ENCODE measurements at places on chromosomes 6 and 20.

- no peak for DNase-seq
Measured at GRCh38 chr20:42919316-42919715, 270.4 kb downstream of the PTPRT start.

GRCh38 chr20:62617711-62618483 is 24.4 kb upstream of the SLCO4A1 start:
- DNase-seq = no peak

DNA sequence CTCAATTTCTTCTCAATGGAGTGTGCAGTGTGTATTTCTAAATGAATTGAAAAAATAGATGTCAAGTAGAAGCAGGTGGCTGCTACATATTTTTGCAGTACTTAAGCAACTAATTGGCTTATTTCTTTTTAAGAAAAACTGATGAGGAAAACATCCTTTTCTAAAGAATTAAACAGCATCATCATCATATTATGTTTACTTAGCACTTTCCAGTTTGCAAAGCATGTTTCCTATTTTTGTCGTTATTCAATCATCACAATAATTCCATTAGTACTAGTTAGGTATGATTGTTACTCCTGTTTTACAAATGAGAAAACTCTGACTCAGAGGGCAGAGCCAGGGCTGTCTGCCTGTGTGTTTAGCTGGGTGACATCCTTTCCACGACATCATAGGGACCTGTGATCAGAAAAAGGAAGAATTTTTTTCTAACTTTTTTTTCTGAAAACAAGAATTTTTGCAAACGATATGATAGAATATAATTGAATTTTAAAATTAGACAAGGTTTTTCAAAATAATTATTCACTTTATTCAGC is 22.7 kb upstream of the BMP6 start:
- DNase-seq = no peak

DNA sequence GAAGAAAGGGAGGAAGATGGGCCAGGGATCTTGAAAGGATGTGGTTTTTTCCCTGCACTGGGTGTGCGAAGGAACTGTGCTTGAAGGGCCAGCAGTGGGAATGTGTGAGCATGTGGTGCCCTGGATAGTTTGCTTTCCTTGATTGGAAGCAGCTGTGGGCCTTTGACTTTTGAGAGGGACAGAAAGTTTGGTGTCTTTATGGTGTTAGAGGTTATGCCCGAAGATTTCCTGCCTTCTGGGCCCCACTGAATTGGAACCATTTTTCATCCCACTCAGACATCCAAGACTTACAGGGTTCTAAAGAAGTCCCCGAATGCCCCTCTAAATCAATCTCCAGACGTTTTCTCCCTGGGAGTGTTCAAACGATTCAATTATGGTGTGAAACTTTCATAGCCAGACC is 23.5 kb upstream of the EDN3 start:
- DNase-seq = no peak

DNA sequence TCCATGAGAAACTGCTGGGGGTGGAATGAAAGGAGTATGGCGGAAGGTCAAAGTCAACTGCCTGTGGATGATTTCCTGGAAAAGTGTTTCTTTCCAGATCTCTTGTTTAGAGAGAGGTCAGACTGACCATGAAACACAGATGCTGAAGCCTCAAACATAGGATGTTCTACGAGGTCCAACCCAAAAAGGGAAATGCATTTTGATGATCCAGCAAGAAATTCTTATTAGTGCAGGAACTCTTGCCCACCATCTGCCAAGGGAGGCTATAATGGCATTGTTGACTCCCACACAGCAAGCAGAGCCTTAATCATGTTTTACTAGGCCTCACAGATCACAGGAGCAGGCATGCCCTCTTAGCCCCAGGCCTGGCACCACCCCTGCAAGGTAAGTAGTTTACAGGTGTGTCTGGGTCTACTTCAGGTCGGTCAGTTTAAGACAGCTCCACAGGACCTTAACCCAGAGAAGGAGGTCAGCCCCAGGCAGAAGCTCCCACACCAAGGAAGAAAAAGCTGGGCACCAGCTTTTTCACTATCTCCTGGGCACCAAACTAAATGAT is 67.6 kb upstream of the CNKSR3 start:
- DNase-seq = no peak

- DNase-seq = no peak
Measured at GRCh38 chr6:6823030-6823429, 234.5 kb downstream of the LY86 start.

DNA sequence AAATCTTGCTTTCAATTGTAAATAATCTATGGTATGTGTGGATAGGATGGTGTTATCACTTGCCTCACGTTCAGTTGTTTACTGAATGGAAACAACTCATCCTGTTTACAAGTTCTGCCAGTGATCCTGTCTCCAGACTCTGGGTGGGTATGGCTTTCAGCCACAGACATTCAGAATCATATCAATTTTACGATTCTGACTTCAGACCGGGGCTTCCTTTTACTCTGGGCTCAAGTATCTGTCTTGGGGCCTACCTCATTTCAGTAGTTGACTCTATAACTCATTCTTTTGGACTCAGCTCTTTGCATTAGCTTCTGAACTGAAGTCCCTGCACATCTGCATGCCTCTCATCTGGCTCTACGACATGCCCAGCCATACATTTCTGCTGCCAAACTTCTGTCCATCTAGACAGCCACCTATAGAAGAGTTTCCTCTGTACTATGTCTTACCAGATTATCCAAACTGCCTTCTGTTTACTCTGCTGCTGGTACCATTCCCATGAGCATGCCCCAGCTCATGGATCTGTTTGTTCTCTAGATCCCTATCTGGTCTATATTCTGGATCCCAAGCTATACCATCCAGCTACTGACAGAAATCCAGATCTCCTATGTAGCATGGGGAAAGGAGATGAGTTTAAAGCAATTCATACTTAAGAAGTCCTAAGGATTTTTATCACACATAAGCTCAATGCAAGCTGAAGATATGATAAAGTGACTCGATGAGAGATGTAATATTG is 34.3 kb downstream of the FYN start:
- DNase-seq = no peak

DNA sequence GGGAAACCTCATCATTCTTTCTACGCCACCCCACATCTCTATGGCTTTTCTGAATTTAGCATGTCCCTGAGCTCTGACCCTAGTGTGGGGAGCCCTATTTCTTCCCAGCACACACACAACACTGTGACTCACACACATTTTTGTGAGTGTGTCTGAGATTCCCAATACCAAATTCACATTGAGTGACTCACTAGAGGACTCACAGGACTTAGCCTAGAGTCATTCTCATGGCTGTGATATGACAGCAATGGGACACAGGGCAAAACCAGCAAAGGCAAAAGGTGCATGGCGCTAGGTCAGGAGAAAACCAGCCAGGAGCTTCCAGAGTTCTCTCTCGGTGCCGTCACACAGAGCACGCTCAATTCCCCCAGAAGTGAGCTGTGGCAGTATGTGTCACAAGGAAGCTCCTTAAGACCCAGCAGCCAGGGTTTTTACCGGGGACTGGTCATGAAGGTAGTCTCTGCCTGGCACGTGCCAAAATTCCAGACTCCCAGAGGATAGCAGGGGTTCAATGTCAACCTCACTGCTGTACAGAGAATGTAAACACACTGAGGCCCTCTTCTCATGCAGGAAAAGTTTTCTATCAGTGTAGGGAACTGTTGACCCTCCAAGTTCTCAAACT is 6.2 kb downstream of the CSTL1 start:
- DNase-seq = no peak

DNA sequence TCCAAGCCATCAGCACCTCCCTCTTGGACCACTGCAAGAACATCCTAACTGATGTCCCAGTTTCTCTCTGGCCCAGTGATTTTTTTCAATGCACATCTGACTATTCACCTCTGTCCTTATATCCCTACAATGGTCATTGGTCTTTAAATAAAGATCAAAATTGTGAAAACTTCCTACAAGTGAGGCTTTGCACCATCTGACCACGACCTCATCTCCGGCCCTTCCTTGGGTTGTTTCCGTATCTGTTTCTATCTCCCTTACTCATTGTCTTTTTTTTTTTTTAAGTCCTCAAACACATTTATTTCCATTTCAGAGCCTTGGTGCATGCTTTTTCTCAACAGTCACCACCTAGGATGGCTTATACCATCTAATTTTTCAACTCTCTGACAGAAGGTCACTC is 88.1 kb downstream of the IPCEF1 start:
- no peak for DNase-seq

DNA sequence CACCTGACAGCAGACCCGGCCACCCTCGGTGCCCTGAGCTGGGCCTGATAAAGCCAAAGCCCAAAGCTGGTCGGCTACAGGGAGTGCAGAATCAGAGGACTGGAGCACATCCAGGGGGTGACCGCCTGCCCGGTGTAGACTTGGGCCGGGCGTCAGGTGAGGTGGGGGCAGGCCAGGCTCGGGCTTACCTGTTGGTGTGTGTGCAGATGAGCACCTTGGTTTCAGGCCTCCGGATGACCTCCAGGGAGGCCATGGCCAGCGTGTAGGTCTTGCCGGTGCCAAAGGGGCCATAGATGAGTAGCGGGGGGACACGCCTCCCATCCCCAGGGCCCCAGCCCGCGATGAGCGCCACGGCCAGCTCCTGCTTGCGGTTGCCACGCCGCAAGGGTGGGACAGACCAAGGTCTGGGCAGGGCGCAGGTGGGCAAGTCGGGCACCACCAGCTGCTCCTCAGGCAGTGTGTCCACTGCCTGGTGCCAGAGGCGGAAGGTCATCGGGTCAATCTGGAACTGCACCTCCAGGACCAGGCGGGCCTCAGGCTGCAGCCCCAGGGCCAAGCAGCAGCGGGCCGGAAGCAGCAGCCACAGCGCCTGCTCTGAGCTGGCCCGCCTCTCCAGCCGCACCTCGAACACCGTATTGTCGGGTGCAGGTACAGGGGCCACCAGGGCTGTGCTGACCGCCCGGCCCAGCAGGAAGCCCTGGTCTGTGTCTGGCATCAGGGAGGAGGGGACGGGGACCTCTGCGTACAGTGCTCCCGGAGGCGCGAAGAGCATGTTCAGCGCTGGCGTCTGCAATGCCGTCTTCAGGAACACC is 5.7 kb downstream of the HELZ2 start:
- no peak for DNase-seq

DNA sequence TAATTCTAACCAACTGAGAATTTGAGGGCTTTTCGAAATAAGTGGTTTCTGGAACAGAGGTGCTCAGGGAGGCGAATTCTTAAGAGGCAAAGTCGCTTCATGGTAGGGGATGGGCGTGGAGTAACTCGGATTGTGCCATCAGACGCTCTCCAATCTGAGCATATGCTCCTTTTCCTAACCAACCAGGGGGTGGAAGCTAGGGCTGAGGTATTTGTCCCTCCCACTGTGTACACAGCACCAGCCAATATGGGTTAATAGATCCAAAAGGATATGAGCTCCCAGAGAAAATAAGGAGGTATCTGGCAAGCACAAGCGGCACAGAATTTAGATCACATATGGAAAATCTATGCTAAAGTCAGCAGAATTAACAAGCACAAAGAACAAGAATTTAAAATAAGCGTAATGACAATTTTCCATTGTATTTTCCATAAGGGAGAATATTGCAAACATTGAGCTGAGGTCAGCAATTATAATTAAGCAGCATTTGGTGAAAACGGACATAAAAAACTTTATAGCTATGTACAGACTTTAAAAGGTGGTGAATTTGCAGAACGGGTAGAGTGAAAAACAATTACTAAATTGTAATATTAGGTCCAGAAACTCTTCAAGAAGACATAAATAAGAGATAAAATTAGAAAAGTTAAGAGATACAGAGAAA is 55.0 kb upstream of the PHACTR1 start:
- no peak for DNase-seq

GRCh38 chr6:36851149-36851614 is 11.9 kb upstream of the CPNE5 start:
- DNase-seq = peak; percentile 67

DNA sequence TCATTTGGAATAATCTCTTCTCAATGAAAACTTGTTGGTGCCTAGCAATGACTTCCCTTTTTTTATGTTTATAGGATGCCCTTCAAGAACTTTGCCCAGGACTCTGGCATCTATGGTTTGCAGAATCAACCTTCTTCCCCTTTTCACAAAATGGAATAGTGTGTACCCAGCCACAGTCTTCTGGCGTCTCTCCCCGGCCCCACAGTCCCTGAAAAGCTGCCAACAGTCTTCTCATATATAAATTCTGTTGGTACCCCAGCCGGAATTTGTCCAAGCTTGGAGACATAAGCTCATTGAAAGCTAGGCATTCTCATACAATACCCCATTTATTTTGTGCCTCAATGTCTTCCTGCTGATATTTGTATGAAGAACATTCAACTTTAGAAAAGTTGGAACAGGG is 26.4 kb upstream of the MCM3 start:
- peak; percentile 36 for DNase-seq

DNA sequence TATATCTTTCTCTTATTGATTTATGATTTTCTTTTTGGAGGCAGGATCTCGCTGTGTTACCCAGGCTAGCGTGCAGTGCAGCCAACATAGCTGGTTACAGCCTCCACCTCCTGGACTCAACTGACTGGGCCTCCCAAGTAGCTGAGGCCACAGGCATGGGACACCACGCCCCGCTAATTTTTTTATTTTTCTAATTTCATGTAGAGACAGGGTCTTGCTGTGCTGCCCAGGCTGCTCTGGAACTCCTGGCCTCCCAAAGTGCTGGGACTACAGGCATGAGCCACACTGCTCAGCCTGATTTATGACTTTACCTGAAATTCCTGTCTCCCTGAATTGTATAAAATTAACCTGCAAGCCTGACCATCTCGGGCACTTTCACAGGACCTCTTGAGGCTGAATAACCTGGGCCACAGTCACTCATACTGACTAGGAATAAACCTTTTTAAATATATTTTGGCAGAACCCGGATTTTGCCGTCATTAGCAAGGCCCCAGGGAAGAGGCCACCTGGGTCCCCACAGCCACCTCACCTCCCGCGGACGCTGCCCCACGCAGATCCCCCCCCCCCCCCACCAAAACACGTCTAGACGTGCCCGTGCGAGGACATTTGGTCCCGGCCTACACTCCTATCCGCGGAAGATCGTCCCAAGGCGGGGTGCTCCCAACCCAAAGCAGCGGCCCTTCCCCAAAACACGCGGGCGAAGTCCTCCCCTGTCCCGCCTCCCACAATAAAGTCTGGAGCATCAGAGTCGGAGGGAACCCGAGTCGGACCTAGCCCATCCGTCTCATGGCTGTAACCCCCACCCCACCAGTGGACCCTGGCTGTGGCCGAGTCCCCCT is 902 bp downstream of the ZNF337 start:
- DNase-seq = no peak

- DNase-seq = no peak
Measured at GRCh38 chr6:114210467-114210866, 132.4 kb downstream of the HS3ST5 start.

- no peak for DNase-seq
Measured at GRCh38 chr6:815348-815738, 122.4 kb upstream of the EXOC2 start.
